ENCODE measurements at places on chromosomes 12 and 14. TPM values are rescaled to one million over a fixed set of nuclear protein-coding genes. Genes with fewer than 3 reads are reported as not detected.

The GARIN6 gene
- not detected for total RNA-seq

The LRP1-AS gene
- not detected for total RNA-seq

The GPRC5D gene
- total RNA-seq = not detected

The DTD2 gene
- 26.2 TPM for total RNA-seq

The SDR9C7 gene
- total RNA-seq = 0.07 TPM
